ENCODE measurements at places on chromosomes 3 and 15.
A peak's percentile ranks its signal among the peaks of the same experiment; 100 is the strongest.

GRCh38 chr3:44913868-44914468, 39.6 kb downstream of the TGM4 start:
- DNase-seq, result peak; percentile 71

- DNase-seq, result no peak
These were observed 341.2 kb upstream of the C2CD4B start for GRCh38 chr15:62506217-62506805.

GRCh38 chr15:51224428-51224827, 114.0 kb downstream of the CYP19A1 start:
- DNase-seq, result no peak

DNA sequence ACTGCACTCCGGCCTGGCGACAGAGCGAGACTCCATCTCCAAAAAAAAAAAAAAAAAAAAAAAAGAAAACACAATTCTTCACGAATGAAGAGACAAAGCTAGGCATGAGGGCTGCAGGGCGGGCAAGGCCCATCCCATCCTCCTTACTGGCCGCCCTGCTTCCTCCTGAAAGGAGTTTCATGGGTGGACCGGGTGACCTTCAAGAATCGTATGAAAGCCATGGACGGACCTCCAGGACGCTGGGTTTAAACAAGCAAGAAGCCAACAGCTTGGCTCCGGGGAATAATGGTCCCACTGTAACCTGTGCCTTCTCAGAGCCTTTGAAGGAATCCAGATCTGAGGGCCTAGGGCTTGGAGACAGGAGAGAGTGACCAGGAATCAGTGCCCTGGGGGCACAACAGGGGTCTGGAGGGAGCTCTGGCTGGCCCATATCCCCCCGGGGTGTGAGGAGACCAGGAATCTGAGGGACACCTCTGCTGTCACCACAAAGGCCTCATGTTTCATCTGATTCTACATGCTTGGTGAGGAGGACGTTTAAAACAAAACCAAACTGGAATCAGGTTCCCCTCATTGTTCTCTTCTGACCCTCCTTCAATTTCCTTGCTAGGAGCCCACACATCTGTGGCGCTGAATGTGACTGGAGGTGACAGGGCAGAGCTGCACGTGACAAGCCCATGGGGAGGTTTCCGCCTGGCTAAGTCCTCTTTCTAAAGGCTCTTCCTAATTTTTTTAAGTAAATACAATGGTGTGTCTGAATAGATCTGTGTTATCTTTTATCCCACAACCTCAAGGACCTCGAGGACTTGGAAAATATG, 46.1 kb downstream of the WHAMM start:
- no peak for DNase-seq

GRCh38 chr3:45026957-45027356, 854 bp downstream of the CLEC3B start:
- DNase-seq, result no peak

DNA sequence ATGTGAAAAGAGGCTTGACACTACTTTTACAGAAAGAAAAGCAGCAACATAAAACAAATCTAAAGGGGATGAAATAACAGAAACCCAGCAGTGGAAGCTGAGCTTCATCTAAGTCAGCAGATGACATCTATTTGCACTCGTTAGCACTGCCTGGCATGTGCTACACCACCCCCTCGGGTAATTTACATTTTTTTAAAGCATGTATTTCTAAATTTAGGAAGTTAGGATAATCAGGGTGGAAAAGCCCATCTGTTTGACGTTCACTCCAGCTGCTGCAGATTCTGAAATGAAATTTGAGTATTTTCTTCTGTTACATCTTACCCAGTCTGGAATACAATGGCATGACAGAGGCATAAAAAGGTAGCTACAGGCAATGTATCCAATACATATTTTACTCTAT, 20.7 kb downstream of the IGSF11 start:
- DNase-seq, result no peak

DNA sequence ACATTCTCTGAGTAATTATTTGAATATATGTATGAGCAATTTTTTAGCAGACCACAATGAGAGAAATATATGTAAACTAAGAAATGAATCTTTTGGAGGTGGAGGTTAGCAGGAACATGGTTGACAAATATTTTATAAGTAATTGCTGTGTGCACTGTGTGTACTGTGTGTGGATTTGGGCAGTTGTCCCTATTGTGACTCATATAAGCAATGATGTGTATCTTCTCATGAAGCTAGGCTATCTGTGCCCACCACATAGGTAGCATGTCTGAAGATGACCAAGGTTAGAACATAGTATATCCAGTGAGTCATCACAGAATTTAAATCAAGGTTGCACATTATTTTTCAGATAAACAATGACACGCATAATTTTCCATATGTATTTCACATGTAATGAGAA, 713.9 kb upstream of the GBE1 start:
- no peak for DNase-seq

DNA sequence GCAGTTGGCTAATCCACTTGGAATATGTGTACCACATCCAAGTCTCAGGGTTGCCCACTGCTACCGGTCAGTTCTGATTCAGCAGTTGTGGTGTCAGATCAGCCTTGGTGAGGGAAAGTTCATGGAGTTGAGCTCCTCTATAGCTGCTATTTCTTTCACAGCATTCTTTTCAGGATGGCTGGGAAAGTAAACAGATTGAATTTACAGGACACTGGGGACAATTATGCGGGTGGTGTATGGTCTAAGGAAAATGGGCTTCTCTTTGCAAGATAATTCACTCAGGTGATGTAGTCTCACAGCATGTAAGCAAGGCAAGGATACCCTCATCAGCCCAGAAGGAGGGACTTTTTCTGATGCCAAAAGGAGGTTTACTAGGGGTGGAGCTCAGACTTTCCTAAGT, 249.9 kb downstream of the DOCK3 start:
- DNase-seq, result no peak

DNA sequence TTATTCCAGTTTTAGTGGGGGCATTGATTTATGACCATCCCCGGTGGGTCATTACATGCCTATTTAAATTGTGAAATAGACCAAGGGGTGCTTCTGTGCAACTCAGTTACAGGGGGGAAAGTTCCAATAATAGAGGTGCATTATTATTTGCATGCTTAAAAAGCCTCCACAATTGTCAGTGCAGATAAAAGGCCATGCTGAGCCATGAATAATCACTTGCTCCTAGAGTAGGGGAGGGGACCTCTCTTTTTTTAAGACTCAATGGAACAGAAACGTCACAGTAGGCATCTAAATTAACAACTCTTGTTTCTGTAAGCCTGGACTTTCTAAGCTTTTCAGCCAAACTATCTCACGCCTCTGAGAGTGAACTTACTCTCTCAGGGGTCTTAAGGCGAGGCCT, 66.5 kb upstream of the CMTM7 start:
- DNase-seq, result no peak

DNA sequence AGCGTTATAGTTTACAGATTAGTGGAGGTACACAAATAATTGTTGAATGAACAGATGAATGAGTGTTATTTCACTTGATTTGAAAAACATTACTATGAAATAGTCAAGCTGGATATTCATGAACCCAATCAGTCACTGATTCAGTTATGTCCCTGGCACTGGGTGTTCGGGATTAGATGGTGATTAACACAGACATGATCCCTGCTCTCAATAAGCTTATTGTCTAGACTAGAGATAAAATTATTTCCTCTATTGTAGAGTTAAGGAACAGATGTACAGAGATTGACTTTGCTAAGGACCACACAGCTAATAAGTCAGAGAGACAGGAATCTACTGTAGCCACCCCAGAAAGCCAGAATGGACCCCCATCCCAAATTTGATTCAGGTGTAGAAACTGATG, 963 bp downstream of the GRAMD1C start:
- DNase-seq, result no peak

DNA sequence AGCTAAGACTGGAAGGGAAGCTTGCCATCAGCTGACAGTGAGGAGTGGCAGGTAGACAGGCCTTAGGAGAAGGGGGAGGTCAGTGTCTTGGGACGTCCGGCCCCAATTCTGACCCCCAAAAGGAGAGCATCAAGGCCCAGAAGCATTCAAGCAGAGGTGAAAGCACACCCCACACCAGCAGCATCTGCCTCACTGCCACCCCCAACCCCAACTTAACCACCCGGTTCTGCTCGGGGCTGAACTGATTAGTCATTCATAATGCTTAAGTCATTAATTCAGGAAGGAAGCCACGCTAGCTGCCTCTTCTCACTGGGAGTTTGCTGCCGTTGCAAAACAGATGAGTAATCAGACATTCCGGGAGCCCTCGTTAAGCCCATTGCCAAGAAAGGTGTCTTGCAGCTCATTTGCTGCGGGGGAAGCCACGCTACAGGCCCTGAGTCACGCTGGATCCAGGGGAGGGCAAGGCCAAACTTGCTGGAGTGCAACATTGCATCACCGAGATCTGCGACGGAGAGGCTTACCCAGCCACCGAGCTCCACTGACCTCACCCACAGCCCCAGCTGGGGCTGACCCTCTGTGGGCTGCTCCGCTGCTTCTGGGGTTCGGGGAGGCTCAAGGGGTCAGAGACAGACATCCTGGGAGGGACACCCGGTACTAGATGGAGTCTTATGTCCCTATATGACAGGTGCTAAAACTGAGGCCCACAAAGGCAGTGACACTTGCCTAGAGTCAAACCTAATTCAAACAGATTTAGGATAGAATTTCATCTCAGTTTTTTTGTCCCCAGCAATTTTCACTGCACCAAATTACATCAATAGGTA, 46.4 kb upstream of the HES1 start:
- DNase-seq, result no peak

- DNase-seq, result no peak
These were observed 97.1 kb upstream of the TMC3 start for GRCh38 chr15:81471151-81471550.

- DNase-seq, result no peak
These were observed 9.3 kb upstream of the C15orf61 start for GRCh38 chr15:67511606-67512005.

DNA sequence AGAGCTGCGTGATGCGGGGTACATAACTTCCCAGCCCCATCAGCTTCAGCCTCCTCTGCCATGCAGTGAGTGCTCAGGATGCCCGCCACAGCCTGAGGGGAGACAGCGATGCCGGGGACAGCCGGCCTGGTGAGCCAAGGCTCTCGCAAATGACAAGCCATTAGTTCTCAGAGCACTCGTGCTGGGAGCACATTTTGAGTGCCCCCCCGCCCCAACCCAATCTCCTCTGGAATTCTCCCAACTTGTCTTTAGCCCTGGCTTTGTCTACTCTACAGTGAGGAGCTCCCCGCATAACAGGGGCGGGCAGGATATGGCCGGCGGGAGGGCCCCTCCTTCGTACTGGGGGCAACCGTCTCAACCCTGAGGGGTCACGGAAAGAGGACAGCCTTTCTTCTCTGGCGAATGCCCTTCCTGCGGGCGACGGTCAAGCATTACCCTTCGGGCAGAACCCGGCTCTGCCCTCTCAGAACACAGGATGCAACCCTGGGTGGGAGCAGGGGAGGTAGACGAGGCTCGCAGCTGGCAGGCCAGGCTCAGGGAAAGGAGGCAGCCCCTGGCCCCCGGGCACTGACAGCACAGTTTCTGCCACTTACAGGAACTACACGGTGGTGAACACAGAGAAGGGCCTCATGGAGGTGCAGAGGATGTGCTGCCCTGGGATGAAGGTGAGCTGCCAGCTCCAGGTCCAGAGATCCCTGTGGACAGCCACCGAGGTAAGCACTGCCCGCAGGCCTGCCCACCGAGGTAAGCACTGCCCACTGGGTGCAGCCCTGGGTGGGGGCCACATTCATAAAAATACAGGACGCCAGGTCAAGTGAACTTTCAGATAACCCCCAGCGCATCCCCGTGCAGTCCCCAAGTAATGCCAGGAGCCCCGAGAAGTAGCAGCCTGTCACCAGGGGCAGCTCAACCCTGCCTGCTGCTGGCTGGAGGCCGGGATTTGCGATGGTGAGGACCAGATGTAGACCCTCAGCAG, 141.7 kb downstream of the LRRK1 start:
- DNase-seq, result no peak

DNA sequence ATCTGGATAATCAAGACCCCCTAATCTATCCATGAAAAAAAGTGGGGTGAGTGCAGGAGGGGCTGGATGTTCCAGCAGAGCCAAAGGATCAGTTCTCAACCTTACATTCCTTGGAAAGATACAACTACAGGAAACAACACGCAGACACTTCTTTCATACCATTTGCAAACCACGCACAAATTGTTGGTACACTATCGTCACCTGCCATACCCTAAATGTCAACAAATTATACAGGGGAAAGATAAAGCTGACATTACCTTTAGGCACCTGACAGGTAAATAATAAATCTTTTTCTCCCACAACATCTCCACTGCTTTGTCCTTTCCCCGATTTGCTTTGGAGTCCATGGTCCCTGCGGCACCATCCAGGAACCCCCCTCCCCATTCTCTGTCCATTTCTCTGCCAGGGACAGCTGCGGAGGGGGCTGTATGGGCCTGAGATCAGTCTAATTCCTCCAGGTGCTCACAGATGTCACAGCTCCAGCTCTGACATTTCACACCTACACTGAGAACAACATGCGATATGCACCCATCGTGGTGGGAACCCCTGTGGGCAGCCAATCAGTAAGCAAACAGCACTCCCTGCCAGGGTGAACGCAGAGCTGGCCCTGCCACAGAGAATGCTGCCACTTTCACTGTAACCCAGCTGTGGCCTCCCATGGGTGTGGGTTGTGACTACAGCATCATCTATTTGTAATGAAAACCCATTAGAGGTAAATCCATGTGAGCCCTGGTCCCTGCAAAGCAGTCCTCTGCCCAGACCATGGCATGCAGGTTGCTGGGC, 37.7 kb upstream of the BCL2L10 start:
- DNase-seq, result no peak

DNA sequence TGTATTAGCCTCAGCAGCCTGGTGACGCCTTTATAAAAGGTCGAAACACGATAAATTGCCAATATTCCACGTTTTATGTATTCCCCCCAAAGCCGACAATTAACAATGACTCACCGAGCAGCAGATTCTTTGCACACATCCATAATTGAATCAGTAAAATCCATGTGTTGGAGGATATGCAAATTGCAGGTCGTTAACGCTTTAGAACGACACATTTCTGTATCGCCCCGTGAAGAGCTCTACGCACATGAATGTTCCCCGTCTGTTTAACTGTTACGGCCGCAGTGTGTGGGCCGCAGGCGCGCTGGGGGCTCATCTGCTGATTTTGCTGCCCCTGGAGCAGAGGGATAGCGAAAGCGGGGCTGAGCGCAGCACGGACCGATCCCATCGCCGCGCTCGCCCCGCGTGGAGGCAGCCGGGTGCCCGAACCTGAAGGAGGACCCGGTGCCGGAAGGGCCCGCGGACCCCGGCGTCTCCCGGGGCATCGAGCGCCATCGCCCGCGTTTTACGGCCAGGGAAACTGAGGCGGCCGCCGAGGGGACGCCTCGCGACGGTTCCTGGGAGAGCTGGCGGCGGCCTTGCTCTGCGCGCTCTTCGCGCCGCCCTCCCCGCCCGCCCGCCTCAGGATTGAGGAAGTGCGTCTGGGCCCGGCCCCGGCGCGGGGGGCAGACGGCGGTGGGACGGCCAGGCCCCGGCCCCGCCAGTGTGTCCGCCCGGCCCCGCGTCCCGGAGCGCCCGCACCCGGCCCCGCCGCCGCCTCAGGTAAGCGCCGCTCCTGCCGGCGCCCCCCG, at the start of gene LRRK1:
Gene LRRK1 (plus strand): TSS at position 668 of the 791 bp plus-strand sequence. CDS start 5,276 bp downstream, outside the sequence.
- peak; percentile 33 for DNase-seq

GRCh38 chr15:62649793-62650420, 392.6 kb upstream of the TPM1 start:
- DNase-seq, result no peak
